Activated T-cell treated with anti-CD3 and anti-CD28 coated beads, Interleukin-2, amount 50 U/mL, for 4 hours (primary cell): ENCODE measurements at places on chromosomes 16 and 17. TPM values are rescaled to one million over a fixed set of nuclear protein-coding genes. Genes with fewer than 3 reads are reported as not detected.

STX8 gene
- total RNA-seq = 37.5 TPM

- DNase-seq = no peak
These were observed 59.1 kb downstream of the GRIN2A start for GRCh38 chr16:10123141-10123540.

OR1A2 gene
- not detected for total RNA-seq

ELMO3 gene
- total RNA-seq = 5.3 TPM

- no peak for DNase-seq
These were observed 84.2 kb downstream of the SNX29 start for GRCh38 chr16:12060751-12061150.

GRCh38 chr17:59760160-59760559 is 52.7 kb downstream of the VMP1 start:
- no peak for DNase-seq

DNA sequence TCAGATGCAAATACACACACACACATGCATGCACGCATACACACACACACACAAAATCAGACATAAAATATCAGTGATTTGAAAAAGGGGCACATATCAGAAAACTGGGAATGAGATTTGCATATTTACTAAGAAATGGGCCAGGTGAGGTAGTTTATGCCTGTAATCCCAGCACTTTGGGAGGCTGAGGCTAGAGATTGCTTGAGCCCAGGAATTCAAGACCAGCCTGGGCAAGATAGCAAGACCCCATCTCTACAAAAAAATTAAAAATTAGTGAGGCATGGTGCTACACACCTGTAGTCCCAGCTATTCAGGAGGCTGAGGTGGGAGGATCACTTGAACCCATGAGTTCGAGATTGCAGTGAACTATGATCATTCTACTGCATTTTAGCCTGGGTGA is 22.4 kb upstream of the PNPO start:
- no peak for DNase-seq

MYH8 gene
- total RNA-seq = not detected

KRT15 gene
- not detected for total RNA-seq

DNA sequence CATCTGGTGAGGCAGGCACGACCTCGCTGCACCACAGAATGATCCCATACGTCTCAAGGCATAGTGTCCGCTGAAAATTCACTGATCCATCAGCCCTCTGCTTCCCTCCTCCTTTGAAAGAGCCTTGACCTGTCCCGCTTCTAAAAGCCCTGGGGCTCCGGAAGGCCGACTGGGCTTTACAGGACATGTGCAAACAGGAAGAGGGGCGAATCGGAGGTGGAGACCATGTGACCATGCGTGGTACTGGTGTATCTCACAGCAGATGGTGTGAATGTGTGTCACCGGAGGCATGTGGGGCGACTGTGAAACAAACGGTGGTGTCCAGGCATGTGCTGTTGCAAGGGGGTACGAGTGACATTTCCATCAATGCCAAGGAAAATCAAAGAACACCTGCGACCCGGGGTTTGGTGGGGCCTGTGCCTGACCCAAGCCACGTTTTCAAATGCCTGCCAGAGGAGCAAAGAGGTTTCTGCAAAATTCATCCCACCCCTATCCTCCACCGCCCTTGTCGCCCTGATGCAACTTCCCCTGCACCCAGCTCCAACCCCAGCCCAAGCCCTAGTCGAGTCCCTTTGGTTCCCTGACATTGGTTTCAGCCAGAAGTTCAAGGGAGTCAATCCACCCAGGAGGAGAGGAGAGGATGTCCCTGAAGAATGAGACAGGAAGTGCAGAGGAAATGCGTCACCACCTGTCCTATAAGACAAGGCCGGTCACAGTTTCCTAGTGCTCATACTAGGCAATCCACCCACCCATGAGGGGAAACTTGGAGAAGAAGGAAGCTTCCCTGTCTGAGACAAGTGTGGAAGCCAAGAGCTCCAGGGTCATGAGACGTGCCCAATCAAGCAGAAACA is 5.9 kb upstream of the KCNJ18 start:
- DNase-seq = no peak

DNA sequence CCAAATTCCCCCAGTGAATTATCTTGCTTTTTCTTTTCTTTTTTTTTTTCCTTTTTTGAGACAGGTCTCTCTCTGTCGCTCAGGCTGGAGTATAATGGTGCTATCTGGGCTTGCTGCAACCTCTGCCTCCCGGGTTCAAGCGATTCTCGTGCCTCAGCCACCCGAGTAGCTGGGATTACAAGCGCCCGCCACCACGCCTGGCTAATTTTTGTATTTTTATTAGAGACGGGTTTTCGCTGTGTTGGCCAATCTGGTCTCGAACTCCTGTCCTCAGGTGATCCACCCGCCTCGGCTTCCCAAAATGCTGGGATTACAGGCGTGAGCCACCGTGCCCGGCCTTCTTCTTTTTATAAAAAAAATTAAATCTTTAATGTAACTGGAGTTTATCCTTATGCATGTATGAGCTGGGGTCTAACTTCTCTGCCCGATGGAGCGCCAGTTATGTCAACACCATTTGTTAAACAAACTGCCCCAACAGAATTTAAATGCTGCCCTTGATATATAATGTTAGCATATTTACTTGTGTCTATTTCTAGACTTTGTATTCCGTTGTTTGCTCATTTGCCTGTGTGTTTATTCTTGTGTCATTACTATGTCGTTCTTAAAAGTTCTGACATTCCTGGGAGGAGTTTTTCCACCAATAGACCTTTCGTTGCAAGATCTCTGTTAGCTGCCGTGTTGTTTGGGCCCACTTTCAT is 535 bp upstream of the AURKB start:
- DNase-seq = no peak

DNA sequence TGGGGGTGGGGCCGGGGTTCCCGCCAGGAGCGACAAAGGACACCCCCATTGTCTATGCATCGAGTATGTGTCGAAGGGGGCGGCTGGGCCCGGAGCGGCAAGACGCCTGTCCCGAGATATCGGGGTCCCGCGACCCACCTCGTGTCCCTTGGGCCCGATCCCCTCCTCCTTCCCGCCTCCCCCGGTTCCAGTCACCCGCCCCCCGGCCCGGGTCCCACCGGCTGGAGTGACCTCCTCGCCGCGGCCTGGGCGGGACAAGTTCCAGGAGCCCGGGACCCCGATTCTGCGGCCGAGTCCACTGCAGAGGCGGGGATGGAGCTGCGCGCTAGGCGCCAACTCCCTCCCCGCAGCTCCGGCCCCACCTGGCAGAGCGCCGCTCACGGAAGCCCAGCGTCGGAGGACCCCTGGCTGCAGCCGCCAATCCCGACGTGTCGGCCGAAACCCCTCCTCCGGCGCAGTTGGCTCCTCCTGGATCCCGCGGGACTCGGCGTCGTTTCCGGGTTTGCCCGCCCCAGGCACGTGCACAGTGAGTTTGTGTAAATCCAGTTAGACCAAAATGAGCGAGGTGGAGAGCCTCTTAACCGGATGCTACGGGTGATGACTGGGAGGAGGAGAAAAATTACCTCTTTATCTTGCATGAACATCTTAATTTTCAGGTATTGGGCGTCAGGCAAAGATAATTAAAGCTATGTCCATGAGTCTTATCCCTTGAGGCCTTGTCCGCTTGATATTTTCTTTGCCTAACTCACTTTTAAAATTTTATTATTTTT is at the start of gene NMRAL1:
Gene NMRAL1 (minus strand): TSS at position 434 of the 770 bp plus-strand sequence. CDS start 493 bp downstream, outside the sequence.
- DNase-seq = peak; percentile 72

- DNase-seq = no peak
These were observed 91.2 kb upstream of the TNRC6C start for GRCh38 chr17:77867308-77867781.

DNA sequence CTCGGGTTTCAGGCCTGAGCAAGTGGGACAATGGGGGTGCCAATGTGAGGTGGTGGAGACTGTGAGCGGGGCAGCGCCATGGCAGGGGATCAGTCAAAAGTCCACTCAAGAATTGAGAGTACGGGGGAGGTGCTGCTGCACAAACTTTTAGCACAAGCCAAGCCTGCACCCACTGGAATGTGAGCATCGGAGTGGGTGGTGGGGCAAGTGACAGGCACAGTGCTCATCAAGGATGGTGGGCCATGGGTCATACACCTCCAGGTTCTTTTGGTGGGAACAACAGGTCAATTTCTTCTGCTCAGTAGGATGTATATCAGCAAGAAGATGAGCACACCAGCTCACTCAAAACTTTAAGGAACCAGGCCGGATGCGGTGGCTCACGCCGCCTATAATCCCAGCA is 32.4 kb upstream of the PEMT start:
- DNase-seq = no peak

MYO1D gene
- total RNA-seq = 8.5 TPM

DNA sequence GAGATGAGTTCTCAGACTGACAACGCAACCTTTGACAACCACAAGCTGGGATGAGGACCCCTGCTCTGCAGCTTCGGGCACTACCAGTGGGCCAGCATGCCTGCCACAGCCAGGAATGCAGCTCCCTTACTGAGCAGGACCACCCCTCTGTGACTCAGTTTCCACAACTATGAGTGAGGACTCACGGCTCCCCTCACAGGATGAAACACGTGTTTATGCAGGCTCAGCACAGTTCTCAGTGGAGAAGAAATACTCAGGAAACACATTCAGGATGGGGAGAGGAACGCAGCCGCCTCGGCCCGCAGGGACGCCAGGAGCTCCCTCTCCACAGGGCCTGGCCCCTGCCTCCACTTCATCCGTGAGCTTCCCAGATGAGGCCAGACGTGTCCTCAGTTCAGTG is 14.1 kb downstream of the DNASE1 start:
- no peak for DNase-seq

DNA sequence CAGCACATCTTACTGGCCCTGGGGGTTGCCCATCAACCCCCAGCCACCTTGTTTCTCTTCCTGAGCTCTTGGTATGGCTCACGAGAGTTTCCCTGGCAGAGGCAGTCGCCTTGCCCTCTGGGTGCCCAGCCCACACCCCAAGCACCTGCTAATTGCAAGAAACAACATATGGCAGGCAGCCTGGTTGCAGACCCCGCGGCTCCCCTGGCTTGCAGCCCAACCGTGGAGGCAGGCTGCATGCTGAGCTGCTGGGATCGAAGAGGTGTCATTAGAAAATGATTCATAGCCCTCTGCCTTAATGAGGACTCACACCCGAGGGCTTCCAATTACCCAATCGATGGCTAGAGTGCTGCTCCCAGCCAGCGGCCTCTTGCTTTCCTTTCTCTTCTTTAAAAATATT is 115.7 kb downstream of the TMEM114 start:
- DNase-seq = no peak

GRCh38 chr17:65936013-65936412 is 255.9 kb downstream of the CEP112 start:
- no peak for DNase-seq

TP53TG3C gene
- not detected for total RNA-seq

GRCh38 chr17:81941484-81942166 is 4.5 kb upstream of the PYCR1 start:
- peak; percentile 3 for DNase-seq

- no peak for DNase-seq
These were observed 4.8 kb downstream of the SRCIN1 start for GRCh38 chr17:38600906-38601305.

CCDC92B gene
- not detected for total RNA-seq

DNA sequence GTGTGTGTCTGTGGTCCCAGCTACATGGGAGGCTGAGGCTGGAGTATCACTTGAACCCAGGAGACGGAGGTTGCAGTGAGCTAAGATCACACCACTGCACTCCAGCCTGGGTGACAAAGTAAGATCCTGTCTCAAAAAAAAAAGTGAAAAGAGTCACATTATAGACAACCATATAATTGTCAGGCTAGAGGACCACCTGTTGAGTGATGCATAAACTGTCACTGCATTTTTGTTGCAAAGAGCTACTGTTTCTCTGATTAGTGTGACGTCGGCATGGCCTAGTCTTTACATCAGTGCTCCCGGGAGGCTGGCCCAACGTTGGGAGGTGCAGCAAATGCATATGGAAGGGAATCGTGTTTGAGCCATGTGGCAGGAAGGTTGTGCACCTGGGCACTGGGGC is 50.2 kb downstream of the CLEC16A start:
- no peak for DNase-seq

DNA sequence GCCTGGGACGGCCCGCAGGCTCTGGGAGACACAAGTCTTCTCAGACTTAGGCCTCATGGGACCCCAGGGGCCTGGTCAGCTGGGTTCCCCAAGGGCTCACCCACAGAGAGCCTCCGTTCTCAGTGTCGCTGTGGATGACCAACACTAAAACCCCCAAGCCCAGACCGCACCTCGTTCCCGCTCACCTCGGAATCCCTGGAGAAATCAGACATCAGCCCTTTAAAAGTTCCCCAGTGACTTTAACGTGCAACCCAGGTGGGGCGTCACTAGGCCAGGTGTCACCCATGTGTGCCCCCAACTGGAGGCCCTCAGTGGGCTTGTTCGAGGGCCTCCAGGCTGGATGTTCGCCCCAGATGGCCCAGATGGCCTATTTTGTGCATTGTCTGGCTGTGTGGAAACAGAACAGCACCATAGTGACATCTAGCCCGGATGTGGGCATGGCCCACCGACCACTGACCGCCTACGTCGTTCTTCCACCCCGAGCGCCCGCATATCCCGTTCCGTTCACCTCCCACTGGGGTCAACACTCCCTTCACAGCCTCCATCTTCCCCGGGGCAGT is 52.3 kb upstream of the DNAH17 start:
- DNase-seq = no peak

DNA sequence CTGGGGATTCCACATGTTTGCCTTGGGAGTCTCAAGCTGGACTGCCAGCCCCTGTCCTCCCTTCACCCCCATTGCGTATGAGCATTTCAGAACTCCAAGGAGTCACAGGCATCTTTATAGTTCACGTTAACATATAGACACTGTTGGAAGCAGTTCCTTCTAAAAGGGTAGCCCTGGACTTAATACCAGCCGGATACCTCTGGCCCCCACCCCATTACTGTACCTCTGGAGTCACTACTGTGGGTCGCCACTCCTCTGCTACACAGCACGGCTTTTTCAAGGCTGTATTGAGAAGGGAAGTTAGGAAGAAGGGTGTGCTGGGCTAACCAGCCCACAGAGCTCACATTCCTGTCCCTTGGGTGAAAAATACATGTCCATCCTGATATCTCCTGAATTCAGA is 28.9 kb downstream of the CDRT15 start:
- DNase-seq = no peak

DNA sequence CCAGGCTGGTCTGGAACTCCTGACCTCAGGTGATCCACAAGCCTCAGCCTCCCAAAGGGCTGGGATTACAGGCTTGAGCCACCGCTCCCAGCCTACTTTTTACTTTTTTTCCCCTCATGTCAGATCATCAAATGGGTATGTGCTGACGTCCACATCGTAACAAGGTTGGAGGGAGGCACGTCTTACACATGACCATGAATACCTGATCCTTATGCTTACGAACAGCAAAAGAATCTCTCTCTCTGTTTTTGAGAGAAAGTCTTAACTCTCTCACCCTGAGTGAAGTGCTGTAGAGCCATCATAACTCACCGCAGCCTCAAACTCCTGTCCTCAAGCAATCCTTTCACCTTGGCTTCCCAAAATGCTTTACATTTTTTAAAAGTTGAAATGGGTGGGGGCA is 29.5 kb upstream of the TMEM92 start:
- no peak for DNase-seq

DNA sequence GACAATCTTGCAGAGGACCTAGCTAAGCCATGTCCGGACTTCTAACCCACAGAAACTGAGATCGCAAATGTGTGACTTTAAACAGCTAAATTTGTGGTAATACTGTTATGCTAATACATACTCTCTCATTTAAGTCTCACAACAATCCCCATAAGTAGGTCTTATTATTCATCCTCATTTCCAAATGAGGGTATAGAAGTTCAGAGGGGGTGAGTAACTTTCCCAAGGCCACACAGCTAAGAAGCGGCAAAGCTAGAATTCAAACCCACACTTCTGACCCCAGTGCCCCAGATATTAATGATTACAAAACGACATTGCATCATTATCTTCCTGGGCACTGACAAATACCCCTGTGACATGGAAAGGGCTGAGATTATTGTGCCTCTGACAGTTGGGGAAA is 81.4 kb downstream of the CNGB1 start:
- DNase-seq = no peak
